Prostate gland (tissue), 2 donors: ENCODE measurements at places on chromosomes 5 and 9. TPM values are rescaled to one million over a fixed set of nuclear protein-coding genes. Genes with fewer than 3 reads are reported as not detected.

DNA sequence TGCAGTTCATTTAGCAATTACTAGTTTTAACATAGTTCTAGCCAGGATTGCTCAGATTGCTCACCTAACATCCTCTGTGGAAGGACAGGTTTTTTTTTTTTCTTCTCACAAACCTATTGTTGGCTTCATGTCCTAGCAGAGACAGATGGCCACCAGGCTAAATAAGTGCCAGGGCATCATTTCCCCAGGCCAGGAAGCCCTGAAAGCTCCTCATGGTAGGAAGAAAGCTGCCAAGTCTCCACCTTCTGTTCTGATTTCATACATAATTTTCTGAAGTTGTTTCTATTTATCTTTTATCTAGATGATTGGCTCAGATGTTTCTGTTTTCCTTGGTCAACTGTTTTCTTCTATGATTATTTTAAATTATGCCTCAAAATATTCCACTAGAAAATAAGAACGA, 31.0 kb downstream of the EFCAB9 start:
- H3K27me3 ChIP-seq: no peaks in the 10 kb centered on the region
- H3K4me3 ChIP-seq: no peak overlapping the region
- no peak overlapping the region for H3K27ac ChIP-seq
- DNase-seq: no peak
- H3K36me3 ChIP-seq: no peaks in the 10 kb centered on the region

DNA sequence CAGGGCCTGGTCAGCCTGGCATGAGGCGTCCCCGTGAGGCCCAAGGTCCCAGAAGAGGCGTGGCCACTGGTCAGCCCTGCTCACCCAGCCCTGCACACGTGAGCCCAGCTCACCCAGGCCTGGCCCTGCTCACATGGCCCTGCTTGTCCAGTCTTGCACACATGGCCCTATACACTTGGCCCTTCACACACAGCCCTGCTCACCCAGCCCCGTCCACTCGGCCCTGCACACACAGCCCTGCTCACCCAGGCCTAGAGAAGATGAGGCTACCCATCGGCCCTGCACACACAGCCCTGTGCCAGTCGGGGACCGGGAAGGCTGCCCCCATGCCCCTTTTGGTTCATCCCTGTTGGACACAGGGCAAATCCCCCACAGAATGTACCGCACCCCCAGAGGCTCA, 28.4 kb downstream of the ZDHHC11B start:
- no peak overlapping the region for H3K4me3 ChIP-seq
- no peaks in the 10 kb centered on the region for H3K4me1 ChIP-seq
- no peaks in the 10 kb centered on the region for H3K27me3 ChIP-seq
- no peak overlapping the region for H3K27ac ChIP-seq
- no peaks in the 10 kb centered on the region for H3K36me3 ChIP-seq

DNA sequence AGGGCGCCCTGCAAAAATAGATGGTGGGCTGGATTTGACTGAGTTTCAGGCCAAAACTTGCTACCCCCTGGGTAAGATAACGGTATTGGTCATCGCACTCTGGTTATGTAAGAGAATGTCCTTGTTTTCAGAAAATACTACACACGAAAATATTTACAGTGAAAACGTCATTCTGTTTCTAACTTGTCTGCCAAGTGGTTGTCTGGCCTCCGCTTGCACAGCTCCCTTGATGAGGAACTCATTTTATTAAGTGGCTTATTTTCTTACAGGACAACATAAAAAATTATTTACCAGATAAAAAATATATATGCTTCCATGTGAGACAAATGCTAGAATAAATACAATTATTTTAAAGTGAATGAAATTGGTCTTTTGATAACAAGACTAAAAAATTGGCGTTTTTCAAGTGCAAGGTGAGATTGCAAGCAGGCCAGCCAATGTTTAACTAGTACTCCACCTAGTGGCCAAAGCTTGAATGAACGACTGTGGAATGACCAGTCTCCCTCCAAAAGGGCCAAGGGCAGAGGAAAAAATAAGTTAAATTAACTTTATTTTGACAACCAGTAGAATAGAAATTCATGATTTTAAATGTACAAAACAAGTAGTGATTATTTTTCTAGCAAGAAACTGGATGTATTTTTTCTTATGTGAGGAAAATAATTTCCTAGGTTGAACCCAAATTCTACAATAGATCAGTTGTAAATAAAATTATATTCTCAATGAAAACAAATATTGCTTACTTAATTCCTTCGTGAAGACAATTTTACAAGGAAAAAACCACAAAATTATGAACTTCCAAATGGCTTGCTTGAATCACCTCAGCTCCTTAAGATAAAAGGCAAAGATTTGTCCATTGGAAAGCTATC, 93.2 kb downstream of the ZFAND5 start:
- no peaks in the 10 kb centered on the region for H3K4me1 ChIP-seq
- no peaks in the 10 kb centered on the region for H3K36me3 ChIP-seq
- H3K27ac ChIP-seq: no peak overlapping the region
- no peak overlapping the region for H3K4me3 ChIP-seq
- no peaks in the 10 kb centered on the region for H3K27me3 ChIP-seq
- peak; percentile 51 for DNase-seq

DNA sequence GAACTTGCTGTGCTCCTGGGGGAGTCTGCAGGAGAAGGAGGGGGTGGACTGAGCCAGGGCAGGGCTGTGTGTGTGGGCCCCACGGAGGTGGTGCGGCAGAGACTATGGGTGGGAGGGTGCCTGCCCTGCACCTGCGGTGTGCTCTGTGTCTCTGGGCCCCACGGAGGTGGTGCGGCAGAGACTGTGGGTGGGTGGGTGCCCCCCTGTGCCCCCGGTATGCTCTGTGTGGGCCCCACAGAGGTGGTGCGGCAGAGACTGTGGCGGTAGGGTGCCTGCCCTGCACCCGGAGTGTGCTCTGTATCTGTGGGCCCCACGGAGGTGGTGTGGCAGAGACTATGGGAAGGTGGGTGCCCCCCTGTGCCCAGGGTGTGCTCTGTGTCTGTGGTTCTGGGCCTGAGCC, 103.7 kb downstream of the EHMT1 start:
- H3K4me3 ChIP-seq: no peak overlapping the region
- no peaks in the 10 kb centered on the region for H3K27me3 ChIP-seq
- no peak for DNase-seq
- H3K4me1 ChIP-seq: no peaks in the 10 kb centered on the region
- no peaks in the 10 kb centered on the region for H3K36me3 ChIP-seq

- H3K4me1 ChIP-seq: no peaks in the 10 kb centered on the region
- no peak for DNase-seq
- no peaks in the 10 kb centered on the region for H3K27me3 ChIP-seq
- no peak overlapping the region for H3K4me3 ChIP-seq
- no peak overlapping the region for H3K27ac ChIP-seq
- H3K36me3 ChIP-seq: no peaks in the 10 kb centered on the region
Observed at GRCh38 chr5:59607138-59607765, 286.3 kb downstream of the PDE4D start.

DNA sequence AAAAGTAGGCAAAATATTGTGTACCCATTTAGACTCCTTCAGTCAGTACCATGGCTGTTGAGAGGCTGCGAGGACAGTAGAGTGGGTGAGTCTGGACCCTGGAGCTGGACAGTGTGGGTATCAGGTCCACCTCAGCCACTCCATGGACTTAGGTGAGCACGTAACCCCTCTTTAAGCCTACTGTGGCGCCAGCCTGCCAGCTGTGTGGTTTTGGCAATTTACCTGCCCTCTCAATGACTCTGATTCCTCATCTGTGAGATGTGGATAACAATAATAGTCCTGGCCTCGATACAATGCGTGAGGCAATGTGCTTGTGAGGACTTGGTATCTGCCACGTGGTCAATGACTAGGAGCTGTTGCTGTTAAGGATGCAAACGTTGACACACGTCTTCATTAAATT, 17.9 kb downstream of the SLC1A3 start:
- no peak overlapping the region for H3K4me3 ChIP-seq
- no peaks in the 10 kb centered on the region for H3K4me1 ChIP-seq
- no peak for DNase-seq
- no peak overlapping the region for H3K27ac ChIP-seq

DNA sequence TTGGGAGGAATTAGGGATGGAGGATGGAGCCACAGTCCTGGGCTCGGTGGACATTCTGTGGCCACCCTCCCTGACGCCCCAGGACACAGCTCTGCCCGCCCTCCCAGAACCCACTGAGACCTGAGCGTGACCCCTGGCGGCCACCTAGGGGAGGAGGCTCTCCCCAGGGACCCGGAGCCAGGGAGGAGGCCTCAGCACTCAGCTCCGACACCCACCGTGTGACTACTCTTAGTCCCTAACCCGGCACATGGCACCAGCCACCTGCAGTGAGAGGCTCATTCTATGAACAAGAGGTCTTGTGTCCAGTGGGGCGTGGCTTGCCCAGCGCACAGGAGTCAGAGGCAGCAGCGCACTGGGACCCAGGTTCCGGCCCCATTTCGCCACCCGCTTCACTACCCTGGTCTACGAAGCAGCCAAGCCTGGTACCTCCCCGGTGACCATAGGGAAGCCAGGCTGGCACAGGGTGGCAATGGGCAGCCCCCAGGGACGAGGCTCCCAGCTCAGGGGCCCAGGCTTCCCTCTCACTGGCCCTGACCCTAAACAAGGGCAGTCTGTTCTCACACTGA, 10.2 kb downstream of the SARDH start:
- H3K4me3 ChIP-seq: no peak overlapping the region
- H3K4me1 ChIP-seq: no peaks in the 10 kb centered on the region
- DNase-seq: no peak
- H3K27ac ChIP-seq: no peak overlapping the region
- no peaks in the 10 kb centered on the region for H3K27me3 ChIP-seq

DNA sequence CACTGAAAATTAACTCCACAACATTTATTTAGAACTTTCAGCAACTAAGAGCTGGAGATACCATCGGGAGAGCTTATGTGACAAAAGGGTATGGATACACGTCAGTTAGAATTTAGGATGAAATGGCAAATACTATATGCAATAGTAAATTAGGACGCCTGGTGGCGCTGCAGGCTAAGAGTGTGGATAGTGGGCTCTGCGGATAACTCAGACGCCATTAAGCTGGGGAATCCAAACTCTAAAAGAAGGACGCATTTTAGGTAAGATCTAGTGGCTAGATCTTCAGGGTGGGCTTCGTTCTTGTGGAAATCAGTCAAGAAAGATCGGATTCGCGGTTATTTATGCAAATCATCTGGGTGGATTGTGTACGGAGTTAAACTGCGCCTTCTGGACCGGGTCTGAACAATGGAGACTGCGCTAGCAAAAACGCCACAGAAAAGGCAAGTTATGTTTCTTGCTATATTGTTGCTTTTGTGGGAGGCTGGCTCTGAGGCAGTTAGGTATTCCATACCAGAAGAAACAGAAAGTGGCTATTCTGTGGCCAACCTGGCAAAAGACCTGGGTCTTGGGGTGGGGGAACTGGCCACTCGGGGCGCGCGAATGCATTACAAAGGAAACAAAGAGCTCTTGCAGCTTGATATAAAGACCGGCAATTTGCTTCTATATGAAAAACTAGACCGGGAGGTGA, at the start of gene PCDHB5:
Gene PCDHB5 (plus strand): TSS at position 177 of the 688 bp plus-strand sequence. CDS start 229 bp downstream, at position 406.
- peak within 1 kb of the TSS; percentile 25 for H3K4me3 ChIP-seq
- no peaks in the 10 kb centered on the region for H3K27me3 ChIP-seq
- no peaks in the 10 kb centered on the region for H3K36me3 ChIP-seq
- no peak for DNase-seq
- H3K4me1 ChIP-seq: no peaks in the 10 kb centered on the region
- H3K27ac ChIP-seq: no peak within 1 kb of the TSS

DNA sequence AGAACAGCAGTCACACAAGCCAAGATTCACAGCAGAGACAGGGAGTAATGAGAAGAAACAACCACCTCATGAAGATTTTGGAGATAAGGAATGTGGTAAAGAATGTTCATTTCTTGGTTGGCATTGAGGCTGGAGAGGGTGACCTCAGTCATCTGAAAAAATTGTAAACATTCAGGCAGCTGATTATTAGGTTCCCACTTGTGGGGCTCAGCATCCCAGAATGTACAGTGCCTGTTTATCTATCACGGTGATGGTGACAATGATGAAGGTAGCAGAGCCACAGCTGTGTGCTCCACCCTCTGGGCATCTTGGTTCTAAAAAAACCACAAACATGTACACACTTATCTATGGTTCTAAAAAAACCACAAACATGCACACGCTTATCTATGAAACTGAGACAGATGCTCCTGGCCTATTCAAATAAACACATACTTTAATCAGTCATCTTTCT, 143.9 kb upstream of the MOCS2 start:
- no peak overlapping the region for H3K27ac ChIP-seq
- H3K27me3 ChIP-seq: no peaks in the 10 kb centered on the region
- H3K36me3 ChIP-seq: no peaks in the 10 kb centered on the region

- H3K27ac ChIP-seq: no peak overlapping the region
- no peak overlapping the region for H3K4me3 ChIP-seq
- DNase-seq: no peak
- H3K27me3 ChIP-seq: no peaks in the 10 kb centered on the region
Observed at GRCh38 chr9:29685531-29685930, 2112.2 kb upstream of the C9orf72 start.

The AHRR gene
- total RNA-seq: 1.9 TPM

The JAKMIP2 gene
- 0.85 TPM for total RNA-seq

The FYB1 gene
- total RNA-seq: 4.0 TPM

The SEMA5A gene
- 21.7 TPM for total RNA-seq

The VCAN gene
- total RNA-seq: 24.4 TPM
